ENCODE measurements at places on chromosomes 3 and 15.
A peak's percentile ranks its signal among the peaks of the same experiment; 100 is the strongest.

DNA sequence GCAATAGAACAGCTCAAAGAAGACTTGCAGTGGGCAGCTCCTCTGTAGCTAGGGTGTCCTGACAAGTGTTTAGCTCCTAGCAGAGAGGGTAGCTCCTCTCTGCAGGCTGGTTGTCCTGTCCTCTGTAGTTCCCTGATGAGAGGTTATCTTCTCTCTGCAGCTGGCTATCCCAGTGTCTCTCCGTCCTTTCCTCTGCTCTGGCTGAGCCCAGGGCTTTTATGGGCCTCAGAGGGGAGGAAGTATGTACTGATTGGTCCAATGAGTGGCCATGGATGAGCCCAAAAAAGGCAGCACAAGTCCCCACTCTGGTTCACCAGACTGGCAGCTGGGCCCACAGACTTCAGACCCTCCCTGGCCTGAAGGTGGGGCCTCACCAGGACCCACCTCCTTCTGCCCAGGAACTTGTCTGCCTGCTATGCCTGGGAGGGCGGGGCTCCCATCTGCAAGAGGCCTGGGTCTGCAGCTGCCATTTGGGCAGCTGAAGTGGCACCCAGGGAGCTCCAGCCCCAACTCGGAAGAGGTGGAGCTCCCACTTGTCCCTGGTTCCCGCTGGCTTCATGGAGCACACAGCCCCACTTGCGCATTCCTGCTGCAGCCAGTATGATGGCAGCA lies 27.2 kb upstream of the MEX3B start:
- DNase-seq: no peak

DNA sequence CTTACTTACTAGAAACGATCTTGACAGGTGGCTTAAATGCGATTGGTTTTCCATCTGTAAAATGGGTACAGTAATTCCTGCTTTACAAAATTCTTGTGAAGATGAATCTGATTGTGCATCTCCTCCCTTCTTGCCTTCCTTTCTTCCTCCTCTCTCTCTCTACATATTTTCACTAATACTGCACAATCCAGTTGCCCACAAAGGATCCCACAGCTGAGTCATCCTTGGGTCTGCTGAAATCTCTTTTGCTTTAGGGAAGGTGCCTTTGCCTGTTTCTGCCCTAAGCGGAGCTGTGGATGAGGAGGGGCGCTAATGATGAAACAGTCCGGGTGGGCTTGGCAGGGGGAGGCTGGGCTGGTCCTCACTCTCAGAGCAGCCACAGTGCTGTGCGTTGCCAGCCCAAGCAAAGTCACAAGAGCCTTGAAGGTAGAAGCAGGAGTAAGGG lies 46.1 kb downstream of the AMOTL2 start:
- no peak for DNase-seq

- peak; percentile 52 for DNase-seq
These were observed 533.5 kb downstream of the IGSF11 start for GRCh38 chr3:118501152-118501551.

GRCh38 chr15:34360298-34360697 lies 6.7 kb downstream of the LPCAT4 start:
- DNase-seq: no peak

DNA sequence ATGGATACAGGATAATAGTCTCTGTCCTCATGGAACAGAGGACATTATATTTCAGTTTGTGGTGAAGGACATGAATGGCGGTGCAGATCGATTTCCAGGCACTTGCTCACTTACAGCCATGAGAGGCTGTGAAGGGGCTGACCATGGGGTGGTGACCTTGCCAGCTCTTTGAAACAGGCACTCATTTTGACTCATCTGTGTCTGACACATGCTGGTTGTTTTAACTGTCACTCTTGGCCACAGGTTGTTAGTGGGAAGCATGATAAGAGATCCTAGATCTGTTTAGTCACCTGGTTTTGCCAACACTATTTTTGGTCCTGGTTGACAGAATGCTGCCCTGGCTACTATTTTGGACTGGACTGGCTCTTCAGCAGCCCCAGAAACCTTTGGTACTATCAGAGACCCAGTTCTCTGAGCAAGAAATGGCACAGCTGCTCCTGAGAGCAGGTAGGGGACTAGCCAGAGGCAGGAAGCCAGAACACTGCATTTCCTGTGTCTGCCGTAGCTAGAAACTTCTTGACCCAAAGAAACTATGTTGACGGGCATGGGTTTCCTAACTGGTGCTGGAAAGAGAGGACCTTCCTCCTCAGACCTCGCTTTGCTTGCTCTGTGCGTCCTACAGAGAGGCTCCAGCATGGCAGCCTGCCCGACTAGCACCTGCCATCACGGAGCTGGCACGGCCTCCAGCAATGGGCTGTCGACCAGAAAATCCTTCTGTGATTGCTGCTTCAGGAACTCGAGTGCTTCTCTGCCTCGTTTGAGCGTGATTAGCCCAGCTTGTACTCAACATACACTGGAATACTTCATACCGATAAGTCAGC lies 6.3 kb downstream of the PXYLP1 start:
- DNase-seq: no peak

DNA sequence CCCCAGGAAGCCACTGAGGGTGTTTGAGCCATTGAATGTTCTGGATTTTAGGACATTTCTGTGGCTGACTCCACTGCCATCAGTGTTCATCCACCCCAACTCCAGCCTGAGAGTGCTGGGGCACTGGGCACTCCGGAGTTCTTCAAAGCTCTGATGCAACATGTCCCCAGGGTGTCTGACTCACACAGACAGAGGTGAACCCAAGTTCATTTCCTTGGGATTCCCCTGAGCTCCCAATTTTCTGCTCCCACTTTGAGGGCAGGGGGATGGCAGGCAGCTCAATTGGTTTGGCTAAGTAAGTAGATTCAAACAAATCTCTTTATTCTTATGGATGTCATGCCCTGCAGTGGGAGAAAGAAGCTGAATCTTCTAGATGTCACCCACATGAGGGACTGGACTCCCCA lies 2.2 kb downstream of the STRA6 start:
- no peak for DNase-seq

- no peak for DNase-seq
These were observed 49.4 kb upstream of the TNFAIP8L3 start for GRCh38 chr15:51144021-51144532.

- DNase-seq: no peak
These were observed 352.1 kb upstream of the ALCAM start for GRCh38 chr3:105014631-105015030.

- no peak for DNase-seq
These were observed 30.5 kb downstream of the CA12 start for GRCh38 chr15:63351170-63351569.

GRCh38 chr3:163779396-163780344 lies 1298.6 kb downstream of the SI start:
- DNase-seq: peak; percentile 19

DNA sequence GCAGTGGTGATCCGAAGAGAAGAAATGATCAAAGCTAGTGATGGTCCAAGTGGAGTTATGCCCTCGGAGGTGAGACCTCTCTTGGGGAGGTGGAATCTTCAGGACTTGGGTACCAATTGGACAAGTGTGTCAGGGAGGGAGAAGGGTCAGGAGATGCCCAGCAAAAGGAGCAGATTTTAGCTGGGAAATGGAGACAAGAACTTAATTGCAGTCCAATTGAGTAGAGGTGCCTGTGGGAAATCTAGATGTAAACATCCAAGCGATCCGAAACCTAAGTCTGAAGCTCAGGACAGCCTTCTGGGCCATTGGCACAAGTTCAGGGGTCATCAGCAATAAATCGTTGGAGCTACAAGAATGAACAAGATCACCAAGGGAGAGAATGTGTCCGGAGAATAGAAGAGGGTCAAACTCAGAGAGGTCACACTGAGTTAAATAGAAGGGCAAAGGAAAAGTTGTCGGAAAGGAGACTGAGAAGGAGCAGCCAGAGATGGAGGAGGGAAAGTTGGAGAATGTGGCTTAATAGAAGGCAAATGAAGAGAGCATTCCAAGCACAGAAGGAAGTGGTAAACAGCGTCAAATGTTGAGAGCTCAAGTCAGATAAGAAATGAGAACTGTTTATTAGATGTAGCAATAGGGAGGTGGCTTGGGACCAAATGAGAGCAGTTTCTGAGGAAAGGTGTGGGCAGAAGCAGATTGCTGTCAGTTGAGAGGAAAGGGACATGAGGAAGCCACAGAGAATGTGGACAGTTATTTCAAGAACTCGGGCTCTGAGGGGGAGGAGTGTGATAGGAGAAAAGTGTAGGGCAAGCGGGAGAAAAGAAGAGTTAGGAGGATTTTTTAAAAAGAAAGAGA lies 64.2 kb upstream of the FNDC3B start:
- no peak for DNase-seq

GRCh38 chr15:27065151-27065550 lies 94.2 kb downstream of the GABRG3 start:
- no peak for DNase-seq

DNA sequence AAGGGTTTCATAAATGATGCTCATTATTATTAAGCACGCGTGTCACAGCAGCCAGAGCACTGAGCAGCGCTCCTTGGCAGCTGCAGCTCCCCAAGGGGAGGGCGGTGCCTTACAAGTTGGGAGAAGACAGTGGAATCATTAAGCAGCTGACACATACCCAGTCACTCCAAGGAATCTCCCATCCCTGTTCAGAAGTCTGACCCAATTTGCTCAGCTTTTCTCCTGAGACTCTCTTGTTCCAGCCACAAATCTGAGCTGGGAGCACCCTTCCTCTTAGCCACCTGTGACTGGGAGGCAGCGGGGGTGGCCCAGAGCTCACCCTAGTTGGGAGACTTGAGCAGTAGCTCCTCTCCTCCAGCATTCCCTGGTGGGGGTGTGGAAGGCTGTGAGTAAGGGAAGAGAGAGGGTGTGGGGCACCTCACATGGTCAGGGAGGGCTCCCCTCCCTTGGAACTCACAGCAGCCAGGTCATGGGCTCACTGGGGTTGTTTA lies 64.3 kb downstream of the DUT start:
- no peak for DNase-seq

DNA sequence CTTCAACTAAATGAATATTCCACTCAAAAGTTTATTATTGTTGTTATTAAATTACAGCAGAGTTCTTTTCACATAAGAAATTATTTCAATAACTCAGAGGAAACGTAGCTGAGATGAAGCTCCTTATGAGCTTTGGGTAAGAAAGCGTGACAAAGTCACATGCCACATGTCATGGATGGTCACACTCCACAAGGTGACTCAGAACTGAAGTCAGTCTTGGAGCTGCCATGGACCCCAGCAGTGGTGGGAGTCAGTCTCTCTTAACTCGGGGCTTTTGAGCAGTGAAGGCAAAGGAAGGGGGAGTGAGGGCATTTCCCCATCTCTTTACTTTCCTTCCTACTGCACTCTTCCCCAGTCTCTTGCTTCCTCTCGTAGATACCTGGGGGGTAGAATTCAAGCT lies 87.5 kb upstream of the FAM3D start:
- DNase-seq: no peak

DNA sequence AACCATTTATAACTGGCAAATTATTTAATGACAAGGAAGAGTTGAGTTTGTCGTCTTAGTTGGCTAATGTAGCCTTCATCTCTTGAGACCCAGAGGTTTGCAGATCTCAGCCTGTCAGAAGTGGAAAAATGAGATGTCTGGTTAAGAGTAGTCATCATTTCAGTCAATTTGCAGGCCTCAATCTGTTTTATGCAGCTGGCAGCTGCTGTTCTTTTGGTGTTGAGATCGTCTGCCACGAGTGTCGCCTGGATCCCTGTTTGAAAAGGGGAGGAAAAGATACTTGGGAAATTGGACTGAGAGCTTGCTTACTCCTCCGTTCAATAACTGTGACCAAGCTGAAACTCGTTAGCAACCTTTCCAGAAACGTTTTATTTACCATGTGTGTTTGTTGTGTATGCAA lies 2.3 kb downstream of the PHLDB2 start:
- DNase-seq: no peak

GRCh38 chr3:53180305-53181023 lies 19.5 kb downstream of the PRKCD start:
- no peak for DNase-seq

- no peak for DNase-seq
These were observed 71.3 kb upstream of the CACNA1D start for GRCh38 chr3:53422954-53423698.

DNA sequence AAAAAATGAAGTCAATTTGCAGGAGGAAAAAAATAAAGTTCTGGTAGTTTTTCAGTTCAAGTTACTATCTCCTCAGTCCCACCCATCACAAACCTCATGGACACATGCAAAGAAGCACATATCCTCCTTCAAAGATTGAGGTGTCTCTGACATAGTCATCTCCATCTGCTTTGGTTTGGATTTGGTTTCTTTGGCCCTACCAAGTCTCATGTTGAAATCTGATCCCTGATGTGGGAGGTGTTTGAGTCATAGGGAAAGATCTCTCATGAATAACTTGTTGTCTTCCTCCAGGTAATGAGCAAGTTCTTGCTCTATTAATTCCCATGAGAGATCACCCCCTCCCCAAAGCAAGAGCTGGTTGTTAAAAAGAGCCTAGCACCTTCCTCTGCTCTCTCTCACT lies 446.8 kb downstream of the IGSF11 start:
- DNase-seq: no peak

DNA sequence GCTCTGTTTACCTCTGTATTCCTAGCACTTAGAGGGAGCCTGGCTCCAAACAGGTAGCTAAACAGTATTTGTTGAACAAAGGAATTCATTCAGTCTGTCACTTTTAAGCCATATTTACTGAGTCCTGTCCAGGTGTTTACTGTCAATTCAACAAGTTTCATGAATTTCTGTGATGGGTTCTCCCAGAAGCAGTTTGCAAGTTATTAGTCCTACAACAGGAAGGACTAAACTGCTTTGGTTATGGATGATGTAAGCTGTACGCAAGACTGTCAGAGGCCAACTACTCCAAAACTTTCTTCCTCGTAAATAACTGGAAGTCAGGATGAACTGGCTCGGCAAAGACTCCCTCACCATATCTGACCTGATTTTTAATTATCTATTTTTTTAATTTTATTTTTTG lies 25.1 kb downstream of the STIMATE start:
- DNase-seq: no peak

DNA sequence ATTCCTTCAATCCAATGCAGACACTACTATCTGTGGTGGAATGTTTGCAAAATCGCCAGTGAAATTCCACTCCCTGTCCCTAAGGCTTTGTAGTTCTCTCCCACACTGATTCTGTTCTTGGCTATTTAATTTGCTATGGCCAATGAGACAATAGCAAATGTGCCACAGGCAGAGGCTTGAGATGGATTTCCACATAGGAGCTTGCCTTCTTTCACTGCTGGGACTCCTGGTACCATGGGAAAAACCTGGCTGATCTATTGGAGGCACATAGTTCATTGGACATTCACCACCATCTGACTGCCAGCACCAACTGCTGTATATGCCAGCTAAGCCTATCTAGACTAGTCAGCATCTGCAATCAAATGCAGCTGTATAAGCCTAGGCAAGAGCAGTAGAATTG lies 103.8 kb downstream of the NR1D2 start:
- DNase-seq: no peak

- DNase-seq: no peak
These were observed 98.2 kb downstream of the SRGAP3 start for GRCh38 chr3:9151240-9151639.

GRCh38 chr3:16548721-16549120 lies 35.2 kb upstream of the RFTN1 start:
- DNase-seq: no peak

DNA sequence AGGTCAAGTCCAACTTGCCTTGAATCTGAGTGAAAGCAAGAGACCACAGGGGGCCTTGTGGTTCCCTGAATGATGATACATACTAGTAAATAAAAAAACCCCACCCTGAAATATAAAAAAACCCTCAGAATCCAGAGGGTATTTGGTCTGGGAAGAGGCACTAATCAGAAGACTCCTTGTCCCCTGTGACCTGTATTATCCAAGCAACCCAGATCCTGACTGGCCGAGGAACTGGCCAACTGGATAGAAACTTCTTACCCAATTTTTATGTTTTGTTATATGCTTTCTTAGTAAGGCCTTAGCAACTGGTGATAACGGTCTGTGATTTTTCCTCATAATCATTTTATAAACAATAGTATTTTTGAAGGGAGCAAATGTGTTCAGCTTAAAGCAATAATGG lies 17.5 kb downstream of the ABI3BP start:
- DNase-seq: no peak

Data from H1 (cell line).